ENCODE measurements at places on chromosomes 5 and 9.

DNA sequence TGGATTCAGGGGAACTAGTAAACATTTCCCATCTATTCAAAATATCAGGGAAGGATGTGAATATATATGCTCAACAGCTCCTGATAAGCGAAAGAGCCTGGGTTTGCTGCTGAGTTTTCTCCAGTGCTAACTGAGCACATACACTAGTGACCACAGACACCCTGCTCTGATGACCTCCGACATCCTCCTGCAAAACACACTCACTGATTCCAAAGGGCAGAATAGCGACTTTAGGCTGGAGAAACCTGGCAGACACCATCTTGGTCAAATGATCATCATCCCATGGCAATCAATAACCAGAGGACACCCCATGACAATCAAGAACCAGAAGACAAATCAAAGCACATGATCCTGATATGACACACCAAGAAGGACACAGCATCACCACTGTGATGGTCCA lies 9.2 kb upstream of the GADD45G start:
- DNase-seq: no peak

DNA sequence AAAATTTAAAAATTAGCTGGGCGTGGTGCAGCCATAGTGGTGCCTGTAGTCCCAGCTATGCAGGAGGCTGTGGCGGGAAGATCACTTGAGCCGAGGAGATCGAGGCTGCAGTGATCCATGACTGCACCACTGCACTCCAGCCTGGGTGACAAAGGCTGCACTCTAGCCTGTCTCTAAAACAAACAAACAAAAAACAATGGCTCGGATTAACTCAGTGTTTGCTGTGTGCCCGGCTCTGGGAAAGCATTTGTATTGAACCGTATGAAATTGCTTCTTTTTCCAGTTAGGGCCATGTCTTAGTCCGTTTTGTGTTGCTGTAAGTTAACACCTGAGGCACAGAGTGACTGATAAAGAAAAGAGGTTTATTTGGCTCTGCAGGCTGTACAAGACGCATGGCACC lies 62.6 kb downstream of the CFAP77 start:
- no peak for DNase-seq

- no peak for DNase-seq
Observed at GRCh38 chr9:131104016-131104740, 7.8 kb downstream of the AIF1L start.

GRCh38 chr5:154086146-154086545 lies 47.4 kb downstream of the MFAP3 start:
- DNase-seq: no peak

DNA sequence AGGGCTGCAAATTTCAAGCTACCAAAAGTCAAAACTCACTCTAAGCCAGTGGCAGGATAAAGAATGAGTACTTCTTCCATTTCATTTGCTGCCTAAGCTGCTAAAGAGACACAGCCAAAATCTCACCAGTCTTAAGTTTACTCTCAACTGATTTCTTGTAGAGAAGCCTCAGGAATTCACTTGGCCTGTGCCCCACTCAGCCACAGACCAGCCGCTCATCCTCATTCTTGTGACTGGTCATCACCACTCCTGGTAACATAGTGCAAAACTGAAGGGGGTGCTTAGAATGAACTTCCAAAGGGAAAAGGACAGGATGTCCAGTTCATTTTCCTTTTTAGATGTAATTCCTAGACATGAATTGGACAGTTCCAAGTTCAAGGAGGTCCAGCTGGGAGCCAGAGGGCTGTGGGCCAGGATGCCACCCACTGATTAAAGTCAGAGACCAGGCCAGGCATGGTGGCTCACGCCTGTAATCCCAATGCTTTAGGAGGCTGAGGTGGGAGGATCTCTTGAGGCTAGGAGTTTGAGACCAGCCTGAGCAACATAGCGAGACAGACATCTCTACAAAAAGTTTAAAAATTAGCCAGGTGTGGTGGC lies 72.7 kb upstream of the RANBP3L start:
- DNase-seq: no peak

- DNase-seq: no peak
Observed at GRCh38 chr5:168477060-168477459, 9.2 kb upstream of the RARS1 start.

GRCh38 chr5:41334758-41335157 lies 121.4 kb upstream of the C6 start:
- DNase-seq: no peak

- DNase-seq: peak; percentile 78
Observed at GRCh38 chr9:136403538-136403914, 3.6 kb upstream of the SNAPC4 start.

GRCh38 chr9:27476870-27477515 lies 47.1 kb upstream of the IFNK start:
- DNase-seq: no peak

GRCh38 chr5:95848701-95849100 lies 26.2 kb upstream of the GLRX start:
- DNase-seq: no peak

- no peak for DNase-seq
Observed at GRCh38 chr5:5629607-5629978, 207.1 kb downstream of the ICE1 start.

DNA sequence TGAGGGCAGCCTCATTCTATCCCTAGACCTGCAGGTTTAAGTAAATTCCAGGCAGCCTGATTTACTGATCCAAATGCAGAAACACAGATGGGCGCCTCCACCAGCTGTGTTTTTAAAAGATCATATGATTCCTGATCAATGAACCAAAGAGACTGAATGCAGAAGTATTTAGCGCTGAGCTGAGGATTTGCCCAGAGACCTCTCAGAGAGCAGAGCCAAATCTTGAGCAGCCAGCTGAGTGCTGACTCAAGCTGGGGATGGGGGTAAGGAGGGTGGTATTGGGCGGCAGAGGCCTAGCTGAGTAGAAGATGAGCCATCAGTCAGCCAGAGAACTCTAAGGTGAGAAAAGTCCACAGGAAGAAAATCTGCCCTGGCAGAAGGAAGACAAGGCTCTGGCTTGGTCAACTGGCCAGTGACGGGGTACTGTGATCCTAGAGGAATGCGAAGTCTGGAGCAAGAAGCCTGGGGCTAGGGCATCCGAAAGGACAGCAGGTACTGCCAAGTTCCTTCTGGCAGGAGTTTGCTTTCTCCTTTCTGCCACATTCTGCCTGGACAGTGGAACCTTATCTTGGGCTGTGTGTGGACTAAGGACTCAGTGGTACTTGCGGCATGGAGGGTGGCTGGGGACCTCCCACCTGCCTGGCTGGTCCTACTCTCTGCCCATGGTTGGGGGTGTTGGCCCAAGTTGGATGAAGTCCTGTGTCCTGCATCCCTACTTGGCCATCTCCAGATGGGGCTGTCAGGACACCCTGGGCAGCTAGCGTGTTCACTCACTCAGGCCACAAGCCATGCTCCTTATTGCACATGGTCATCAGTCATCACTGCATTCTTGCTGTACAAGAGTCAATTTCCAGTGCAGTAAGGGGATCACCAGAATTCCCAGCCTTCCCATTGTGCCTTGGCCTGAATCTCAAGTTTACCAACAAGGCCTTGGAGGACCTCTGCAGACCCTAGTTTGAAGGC lies 34.5 kb upstream of the CDKN2AIPNL start:
- DNase-seq: no peak

GRCh38 chr5:1538741-1539392 lies 15.1 kb upstream of the LPCAT1 start:
- DNase-seq: peak; percentile 13

DNA sequence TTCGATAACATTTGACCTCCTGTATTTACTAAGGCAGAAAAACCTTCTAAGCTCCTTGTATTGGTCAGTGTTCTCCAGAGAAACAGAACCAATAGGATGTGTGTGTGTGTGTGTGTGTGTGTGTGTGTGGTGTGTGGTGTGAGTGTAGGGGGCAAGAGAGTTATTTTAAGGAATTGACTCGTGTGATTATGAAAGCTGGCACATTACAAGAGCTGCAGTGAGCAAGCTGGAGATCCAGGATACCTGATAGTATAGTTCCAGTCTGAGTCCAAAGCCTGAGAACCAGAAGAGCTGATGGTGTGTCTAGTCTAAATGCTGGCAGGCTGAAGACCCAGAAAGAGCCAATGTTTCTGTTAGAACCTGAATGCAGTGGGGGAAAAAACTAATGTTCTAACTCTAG lies 21.2 kb upstream of the PIK3R1 start:
- no peak for DNase-seq

- no peak for DNase-seq
Observed at GRCh38 chr5:160605266-160605665, 183.6 kb downstream of the PTTG1 start.

DNA sequence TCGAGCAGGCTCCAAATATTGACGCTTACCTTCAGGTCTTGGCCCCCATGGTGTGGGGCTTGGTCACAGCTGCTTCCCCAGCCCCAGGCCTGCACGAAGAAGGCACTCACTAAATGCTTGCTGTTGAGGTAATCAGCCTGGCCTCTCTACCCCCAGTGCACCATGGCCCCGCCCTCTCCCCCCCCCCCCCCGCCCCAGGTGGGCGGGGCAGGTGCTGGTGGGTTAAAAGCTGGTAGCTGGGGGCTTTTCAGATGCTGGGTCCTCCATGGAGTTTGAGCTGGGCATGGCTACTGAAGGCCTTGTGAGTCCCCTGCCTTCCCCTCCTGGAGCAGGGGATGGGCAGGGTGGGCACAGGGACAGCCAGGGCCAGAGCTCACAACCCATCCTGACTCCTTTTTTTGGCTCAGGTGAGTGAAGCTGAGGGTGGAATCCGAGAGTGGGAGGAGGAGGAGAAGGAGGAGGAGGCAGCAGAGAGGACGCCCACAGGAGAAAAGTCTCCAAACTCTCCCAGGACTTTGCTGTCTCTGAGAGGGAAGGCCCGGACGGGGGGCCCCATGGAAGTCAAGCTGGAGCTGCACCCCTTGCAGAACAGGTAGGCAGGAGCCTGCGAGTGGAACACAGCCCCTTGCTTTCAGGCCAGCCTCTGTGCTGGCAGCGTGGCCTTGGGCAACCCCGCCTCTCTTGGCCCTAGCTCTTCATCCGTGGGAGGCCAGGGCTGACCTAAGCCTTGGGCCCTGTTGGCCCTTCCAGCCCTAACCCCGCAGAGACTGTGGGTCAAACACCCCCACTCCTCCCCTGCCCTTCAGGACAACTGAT lies 4.4 kb upstream of the TSPAN17 start:
- DNase-seq: no peak

- no peak for DNase-seq
Observed at GRCh38 chr5:123882965-123883345, 371.0 kb downstream of the CSNK1G3 start.

DNA sequence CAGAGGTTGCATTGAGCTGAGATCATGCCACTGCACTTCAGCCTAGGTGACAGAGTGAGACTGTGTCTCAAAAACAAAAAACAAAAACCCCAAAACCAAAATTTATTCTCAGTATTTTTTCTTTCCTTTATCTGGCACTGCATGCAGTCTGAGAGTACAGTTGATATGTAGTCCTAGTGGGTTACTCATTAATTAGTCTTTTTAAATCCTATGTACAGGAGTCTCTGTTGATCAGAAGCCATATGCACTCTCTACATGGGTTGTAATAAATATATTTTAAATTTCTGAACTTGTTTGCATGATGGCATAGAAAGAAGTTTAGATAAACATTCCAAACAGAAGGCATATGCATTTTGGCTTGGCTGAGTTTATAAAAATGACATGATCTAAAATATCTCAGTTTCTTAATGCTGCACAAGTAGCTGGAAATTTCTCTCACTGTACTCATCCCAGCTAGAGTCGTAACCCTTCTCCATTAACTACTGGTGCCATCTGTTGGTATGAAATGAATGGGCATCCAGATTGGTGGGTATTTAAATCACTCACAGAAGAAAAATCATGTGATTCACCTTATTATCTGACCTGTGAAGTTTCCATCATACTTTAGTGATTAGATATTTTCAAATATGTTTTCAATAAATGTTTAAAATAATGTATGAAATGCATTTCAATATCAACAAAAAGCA lies 284.8 kb downstream of the CTNND2 start:
- DNase-seq: no peak

GRCh38 chr9:130891688-130892476 lies 4.7 kb downstream of the QRFP start:
- no peak for DNase-seq

Data from activated T-cell treated with anti-CD3 and anti-CD28 coated beads, Interleukin-2, amount 50 U/mL, for 24 hours (primary cell).